ENCODE measurements at places on chromosomes 11 and 22. TPM values are rescaled to one million over a fixed set of nuclear protein-coding genes. Genes with fewer than 3 reads are reported as not detected.

GLB1L3 gene
- total RNA-seq, result not detected

OR4D5 gene
- total RNA-seq, result not detected

JRKL gene
- total RNA-seq, result 9.4 TPM

LMO1 gene
- total RNA-seq, result not detected

PHLDB1 gene
- total RNA-seq, result 45.1 TPM

RFPL3 gene
- not detected for total RNA-seq

OSM gene
- total RNA-seq, result not detected

SLC22A25 gene
- not detected for total RNA-seq

RAG2 gene
- not detected for total RNA-seq

NXPE4 gene
- not detected for total RNA-seq

WNT11 gene
- 17.4 TPM for total RNA-seq

ART1 gene
- not detected for total RNA-seq

MUC6 gene
- 0.10 TPM for total RNA-seq

C1QTNF5 gene
- total RNA-seq, result 4.4 TPM

- no peak for DNase-seq
These were observed 78.2 kb downstream of the FAM76B start for GRCh38 chr11:95711162-95711944.

DNA sequence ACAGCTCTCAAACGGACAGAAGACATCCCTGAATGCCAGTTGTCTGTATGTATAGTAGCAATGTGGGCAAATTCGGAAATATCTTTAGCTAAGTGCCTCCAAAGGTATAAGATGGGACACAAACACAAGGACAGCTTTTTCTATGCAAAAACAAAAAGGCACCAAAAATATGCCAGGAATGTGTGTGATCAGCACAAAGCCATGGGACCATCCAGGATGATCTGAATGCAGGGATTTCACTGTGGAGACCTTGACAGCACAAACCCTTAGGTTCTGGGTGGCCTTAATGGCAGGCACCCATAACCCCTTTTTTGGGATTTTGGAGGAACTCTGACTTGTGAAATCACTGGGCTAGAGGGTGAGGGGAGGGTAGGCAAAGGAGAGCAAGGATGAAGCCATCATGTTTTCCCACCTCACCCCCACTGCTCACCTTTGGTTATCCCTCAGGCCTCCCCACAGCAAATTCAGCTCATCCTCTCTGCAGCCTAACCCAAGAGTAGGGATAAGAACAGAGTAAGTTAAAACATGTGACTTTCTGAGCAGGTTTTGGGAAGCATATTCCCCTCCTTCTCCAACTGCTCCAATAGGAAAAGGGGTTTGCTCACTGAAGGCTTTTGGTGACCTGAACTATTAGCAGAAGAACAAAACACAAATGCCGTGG lies 154.6 kb downstream of the SNX19 start:
- no peak for DNase-seq

DNA sequence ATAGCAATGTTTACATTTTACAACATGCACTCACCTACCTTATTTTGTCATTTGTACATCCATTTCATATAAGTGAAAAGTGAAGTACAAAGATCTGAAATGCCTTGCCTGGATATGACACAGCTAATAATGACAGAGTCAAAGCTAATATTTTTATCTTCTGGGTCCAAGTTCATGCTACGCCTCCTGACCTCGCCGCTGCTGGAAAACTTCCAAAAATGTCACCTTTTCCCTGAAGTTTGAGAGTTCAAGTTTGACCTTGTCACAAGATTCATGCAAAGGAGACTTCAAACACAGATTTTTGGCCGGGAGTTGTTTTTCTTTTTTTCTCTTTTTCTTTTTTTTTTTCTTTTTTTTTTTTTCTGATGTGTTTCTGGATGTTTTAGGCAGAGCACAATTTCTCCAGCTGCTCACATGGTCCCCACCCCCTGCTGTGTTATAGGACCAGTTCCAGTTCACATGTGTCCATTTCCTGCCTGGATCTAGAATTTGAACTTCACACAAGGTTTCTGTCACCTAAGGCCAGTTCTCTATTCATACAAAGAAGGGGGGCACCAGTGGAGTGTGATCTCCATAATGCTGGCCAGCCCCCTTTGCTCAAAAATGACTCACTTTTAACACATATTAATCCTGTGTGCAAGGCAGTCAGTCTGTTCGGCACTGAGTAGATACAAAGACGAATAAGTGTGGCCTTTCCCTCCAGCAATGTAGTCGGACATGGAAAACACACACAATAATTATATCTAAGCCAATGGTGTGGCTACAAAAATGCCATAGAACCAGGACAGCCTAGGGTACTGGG lies 546.8 kb downstream of the BUD13 start:
- peak; percentile 5 for DNase-seq

- DNase-seq, result peak; percentile 28
These were observed 53.3 kb downstream of the SCN3B start for GRCh38 chr11:123601136-123601535.

GRCh38 chr22:28773461-28773867 lies 969 bp downstream of the CCDC117 start:
- no peak for DNase-seq

DNA sequence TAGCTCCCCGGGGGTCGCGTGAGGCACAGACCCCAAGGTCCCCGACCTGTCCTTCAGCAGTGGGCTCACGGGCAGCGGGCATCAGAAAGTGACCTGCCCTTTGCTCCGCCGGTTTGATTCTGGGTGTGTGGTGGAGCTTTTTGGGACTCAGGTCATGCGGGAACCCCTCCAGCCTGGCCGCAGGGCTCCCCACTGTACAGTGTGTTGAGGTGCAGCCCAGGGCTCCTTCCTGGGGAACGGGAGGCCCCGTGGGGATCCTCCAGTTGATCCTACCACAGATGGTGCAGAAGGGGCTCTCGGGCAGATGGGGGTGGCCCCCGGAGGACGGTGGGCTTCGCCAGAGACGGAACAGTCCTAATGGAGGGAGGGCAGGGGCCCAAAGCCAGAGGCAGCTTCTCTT lies 24.2 kb downstream of the MUC6 start:
- no peak for DNase-seq

DNA sequence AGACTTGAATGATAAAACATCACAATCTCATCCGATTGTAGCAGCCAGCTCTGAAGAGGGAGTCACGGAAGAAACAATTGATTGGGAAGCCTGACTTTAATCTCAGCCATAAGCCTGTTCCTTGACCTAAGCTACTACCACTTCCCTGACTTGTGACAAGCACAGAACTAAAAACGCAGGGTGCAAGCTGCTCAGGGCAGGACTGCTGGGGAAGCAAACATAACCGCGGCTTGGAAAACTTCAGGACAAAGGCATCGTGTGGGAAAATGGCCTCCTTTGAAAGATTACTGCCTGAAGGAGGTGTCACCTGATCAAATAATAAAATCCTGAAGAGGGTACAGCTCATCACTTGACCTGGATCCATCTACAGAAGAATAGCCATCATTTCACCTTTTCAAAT lies 595.3 kb upstream of the CADM1 start:
- no peak for DNase-seq

GRCh38 chr11:108751444-108751843 lies 86.6 kb downstream of the DDX10 start:
- no peak for DNase-seq

GRCh38 chr11:69215216-69215615 lies 59.5 kb downstream of the SMIM38 start:
- no peak for DNase-seq

DNA sequence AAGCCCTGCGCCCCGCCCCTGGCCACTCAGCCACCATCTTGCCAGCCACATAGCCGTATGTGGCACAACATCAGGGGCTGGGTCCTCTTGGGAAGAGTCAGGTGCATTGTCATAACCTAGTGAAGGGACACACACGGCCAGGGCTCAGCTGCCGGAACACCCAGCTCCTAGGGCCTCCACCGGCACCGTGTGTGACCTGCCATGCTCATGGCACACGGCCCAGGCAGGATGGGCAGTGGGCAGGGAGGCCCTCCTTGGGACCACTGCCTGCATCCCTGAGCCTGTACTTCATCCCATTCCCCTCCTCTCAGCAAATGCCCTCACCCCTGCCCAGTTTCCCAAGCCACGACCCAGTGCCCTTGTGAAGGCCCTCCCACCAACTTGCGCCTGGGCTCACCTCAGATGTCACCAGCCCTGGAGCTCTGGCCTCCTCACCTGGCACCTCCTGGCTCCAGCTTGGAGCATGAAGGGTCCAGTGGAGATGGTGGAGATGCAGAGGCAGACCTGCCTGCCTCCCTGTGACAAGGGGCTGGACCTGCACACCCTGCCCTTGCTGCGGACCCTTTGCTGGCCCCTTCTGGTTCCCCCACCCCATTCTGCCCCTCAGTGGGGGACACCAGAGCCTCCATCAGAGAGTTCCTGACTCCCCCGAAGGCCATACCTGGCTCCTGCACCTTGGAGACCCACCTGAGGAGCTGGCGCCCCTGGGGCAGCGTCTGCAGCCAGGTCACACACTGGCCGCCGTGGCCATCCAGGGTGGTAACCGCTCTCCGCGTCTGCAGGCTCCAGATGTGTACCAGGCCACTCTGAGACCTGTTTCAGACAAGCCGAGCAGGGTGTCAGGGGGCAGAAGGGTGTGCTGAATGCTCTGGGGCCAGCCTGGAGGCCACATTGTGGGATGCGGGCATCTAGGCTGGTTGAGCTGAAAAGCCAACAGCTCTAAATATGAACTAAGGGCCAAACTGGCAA lies 34.5 kb downstream of the GNB1L start:
- DNase-seq, result no peak

DNA sequence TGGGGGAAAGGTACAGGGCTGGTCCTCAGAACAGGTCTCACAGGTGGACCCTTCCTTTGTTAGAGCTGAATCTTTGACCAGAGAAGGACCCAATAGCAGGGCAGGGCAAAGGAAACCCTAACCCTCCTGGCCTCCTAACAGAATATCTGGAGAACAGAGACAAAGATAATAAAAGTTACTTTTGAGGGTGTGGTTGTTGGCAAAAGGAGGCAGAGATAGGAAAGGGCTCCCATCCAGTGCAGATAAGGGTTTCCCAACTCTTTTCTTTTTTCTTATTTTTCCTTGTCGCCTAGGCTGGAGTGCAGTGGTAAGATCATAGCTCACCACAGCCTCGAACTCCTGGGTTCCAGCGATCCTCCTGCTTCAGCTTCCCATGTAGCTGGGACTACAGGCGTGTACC lies 11.9 kb downstream of the PCSK7 start:
- DNase-seq, result no peak

- DNase-seq, result no peak
These were observed 10.1 kb downstream of the MCM5 start for GRCh38 chr22:35409783-35410662.

- peak; percentile 62 for DNase-seq
These were observed 1.7 kb downstream of the TKFC start for GRCh38 chr11:61334434-61335354.

- no peak for DNase-seq
These were observed 368.2 kb upstream of the CADM1 start for GRCh38 chr11:115872416-115872815.

DNA sequence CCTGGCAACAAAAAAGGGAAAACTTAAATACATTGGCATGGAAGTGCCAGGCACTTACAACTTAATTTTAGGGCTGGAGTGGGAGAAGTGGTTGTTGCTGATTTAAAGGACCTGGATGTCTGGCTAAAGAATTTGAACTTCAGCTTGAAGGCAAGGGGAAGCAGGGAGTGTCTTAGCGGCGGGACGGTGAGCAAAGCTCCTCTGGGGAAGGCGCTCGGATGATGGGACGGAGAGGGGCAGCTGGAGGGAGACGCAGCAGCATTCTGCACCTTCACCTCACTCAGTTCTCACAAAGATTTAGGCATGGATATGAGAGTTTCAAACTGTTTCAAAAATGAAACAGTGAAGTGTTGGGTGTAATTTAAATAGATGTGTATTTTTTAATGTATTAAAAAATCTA lies 967.1 kb downstream of the BRD1 start:
- DNase-seq, result no peak

- no peak for DNase-seq
These were observed 26.7 kb downstream of the TREH start for GRCh38 chr11:118652681-118653181.

- DNase-seq, result no peak
These were observed 232.7 kb upstream of the B3GAT1 start for GRCh38 chr11:134644476-134645456.

- DNase-seq, result no peak
These were observed 20.0 kb downstream of the MICAL2 start for GRCh38 chr11:12130180-12130980.

- DNase-seq, result no peak
These were observed 41.6 kb upstream of the PAK1 start for GRCh38 chr11:77515483-77515882.

DNA sequence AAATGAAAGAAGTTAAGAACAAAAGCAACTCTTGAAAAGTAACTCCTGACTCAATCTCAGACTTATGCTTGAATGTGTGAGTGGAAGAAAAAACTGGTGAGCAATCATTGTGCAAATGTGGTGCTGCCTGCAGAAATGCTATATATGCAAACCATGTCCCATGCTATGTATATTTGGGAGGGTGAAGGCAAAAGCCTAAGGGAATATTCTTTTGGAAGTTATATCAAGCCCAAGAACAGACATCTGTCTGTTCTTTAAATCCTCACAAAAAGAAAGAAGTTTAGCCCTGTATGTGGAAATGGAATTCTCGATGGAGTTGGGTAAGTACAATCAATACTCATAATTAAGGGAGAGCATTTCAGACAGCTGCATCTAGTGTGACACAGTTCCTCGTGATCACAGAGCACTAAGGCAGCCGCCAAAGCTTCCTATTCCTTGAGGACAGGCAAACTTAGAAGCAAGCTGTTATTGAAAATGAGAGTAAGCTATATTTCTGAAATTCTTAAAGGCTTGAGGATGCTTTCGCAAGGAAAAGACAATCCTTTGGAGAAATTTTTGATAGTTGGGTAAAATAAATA lies 406.5 kb upstream of the CHORDC1 start:
- DNase-seq, result no peak

DNA sequence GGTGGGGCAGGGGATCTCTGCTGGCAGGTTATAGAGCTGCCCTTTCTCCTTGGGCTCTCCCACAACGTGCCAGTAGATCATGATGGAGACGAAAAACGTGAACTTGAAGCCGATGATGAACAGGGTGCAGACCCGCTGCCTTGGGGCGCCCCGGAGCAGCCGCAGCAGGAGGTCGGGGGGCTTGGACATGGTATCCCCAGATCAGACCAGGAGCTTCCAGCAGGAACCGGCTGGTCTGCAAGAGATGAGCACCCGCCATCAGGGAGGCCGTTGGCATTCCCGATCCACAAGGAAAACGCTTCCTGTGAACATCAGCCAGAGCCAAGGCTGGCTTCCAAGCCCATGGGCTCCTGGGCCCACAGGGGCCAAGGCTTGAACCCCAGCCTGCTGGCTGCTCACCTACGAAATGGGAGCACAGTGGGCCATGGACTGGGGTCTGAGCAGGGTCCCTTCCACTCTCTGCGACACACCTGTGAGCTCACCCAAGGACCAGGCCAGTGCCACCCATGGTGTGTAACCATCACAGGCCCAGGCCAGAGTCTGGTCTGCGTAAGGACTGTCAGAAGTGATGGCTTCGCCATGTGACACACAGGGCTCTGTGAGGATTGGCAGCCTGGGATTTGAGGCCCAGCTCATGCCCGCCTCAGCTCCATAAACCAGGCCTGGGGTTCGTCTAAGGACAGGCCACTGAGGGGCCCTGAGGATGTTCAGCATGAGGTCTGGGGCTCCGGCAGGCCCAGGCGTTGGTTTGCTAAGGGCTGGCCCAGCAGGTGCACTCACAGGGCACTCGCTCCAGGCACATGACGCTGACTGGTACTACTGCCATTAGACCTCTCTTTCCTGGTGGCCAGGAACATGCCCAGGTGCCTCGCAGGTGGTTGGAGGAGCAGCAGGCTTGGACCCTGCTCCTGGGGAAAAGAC lies 26.6 kb downstream of the A4GALT start:
- no peak for DNase-seq

Measured in RPMI7951 (cell line).